ENCODE measurements at places on chromosomes 2 and 18. TPM values are rescaled to one million over a fixed set of nuclear protein-coding genes. Genes with fewer than 3 reads are reported as not detected.

The DCDC2C gene
- total RNA-seq: not detected

The CRACDL gene
- total RNA-seq: 0.04 TPM

The SIX3 gene
- not detected for total RNA-seq

The LCT gene
- total RNA-seq: 0.25 TPM

The CTDSP1 gene
- total RNA-seq: 104 TPM

The ANO7 gene
- 4.0 TPM for total RNA-seq

The GULP1 gene
- total RNA-seq: not detected

The CABYR gene
- 1.2 TPM for total RNA-seq

The CFAP65 gene
- total RNA-seq: not detected

The CYP27A1 gene
- total RNA-seq: not detected

Data from activated CD8-positive, alpha-beta memory T cell treated with anti-CD3 and anti-CD28 coated beads for 36 hours (primary cell).